ENCODE measurements at places on chromosomes 7 and 10. TPM values are rescaled to one million over a fixed set of nuclear protein-coding genes. Genes with fewer than 3 reads are reported as not detected.

CNNM2 gene
- 5.2 TPM for total RNA-seq

HKDC1 gene
- total RNA-seq = 9.3 TPM

GJD4 gene
- total RNA-seq = not detected

AGAP6 gene
- total RNA-seq = 5.7 TPM
